Activated T-helper 17 cell treated with anti-CD3 and anti-CD28 coated beads, Interleukin-2, amount 50 U/mL, for 72 hours (primary cell): ENCODE measurements at places on chromosomes 6 and 20.

DNA sequence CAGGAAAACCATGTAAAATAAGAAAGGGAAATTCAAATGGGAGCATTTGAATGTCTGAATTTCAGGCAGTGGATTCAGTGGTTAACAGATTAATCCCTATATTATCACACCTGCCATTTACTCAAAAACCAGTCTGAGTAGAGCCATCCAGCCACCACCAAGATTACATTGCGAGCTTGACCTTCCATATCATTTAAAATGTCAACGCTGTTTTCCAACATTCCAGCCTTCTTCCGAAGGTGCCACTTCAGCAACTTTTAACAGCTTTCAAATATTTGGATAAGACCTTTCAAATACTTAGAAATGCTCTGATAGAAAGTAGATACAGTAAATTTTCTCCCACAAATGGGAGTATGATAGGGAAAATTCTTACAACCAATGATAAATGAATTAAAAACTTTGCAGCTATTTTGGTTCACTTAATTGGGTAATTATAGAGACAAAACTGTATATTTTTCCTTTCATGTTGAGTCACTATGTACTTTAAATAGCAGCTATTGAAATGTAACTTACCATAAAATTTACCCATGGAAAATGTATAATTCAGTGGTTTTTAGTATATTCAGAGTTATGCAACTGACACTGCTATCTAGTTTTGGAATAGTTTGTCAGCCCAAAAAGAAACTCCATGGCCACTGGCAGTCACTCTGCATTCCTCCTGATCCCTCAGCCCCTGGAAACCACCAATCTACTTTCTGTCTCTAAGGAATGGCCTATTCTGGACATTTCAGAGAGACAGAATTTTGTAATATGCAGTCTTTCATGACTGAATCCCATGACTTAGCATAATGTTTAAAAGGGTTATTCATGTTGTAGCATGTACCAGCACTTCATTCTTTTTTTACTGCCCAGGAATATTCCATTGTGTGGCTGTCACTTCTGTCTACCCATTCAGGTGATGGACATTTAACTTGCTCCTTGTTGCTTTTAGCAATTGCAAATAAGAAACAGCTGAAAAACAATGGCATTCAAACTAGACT lies 21.5 kb downstream of the EZR start:
- peak; percentile 62 for ATAC-seq

- ATAC-seq, result no peak
Observed at GRCh38 chr20:23061734-23062561, 12.5 kb upstream of the THBD start.

DNA sequence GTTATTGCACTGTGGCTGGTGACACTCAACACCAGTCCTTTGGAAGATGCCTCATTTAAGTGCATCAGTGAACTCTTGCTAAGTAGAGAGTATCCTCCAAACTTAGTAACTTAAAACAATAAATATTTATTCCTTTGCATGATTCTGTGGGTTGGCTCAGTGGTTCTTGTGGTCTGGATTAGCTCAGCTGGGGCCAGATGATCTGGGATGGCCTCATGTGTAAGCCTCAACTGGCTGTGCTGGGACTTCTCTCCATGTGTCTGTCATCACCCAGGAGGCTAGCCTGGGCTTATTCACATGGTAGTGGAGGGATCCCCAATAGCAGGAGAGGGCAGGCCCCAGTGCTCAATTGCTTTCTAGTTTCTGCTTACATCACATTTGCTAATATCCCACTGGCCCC lies 8.3 kb downstream of the LRRN4 start:
- ATAC-seq, result no peak

- ATAC-seq, result no peak
Observed at GRCh38 chr20:5309971-5310370, 6.8 kb downstream of the PROKR2 start.

- no peak for ATAC-seq
Observed at GRCh38 chr6:110355022-110355421, 3.1 kb downstream of the METTL24 start.

- ATAC-seq, result no peak
Observed at GRCh38 chr6:16928387-16928786, 167.1 kb upstream of the ATXN1 start.

GRCh38 chr6:14412026-14412425 lies 294.5 kb downstream of the CD83 start:
- ATAC-seq, result no peak
